ENCODE measurements at places on chromosomes 11 and 22. TPM values are rescaled to one million over a fixed set of nuclear protein-coding genes. Genes with fewer than 3 reads are reported as not detected.

OR1S1 gene
- total RNA-seq = not detected

SNX19 gene
- 29.5 TPM for total RNA-seq

DGCR6 gene
- total RNA-seq = 0.28 TPM

SLC22A9 gene
- not detected for total RNA-seq

INTS4 gene
- 55.4 TPM for total RNA-seq

KCTD21 gene
- total RNA-seq = 9.0 TPM

JAML gene
- total RNA-seq = 168 TPM

TMA7B gene
- 1.1 TPM for total RNA-seq

RASD2 gene
- total RNA-seq = 0.09 TPM

OR52N4 gene
- 0.70 TPM for total RNA-seq

ABCC8 gene
- not detected for total RNA-seq

CCDC73 gene
- total RNA-seq = not detected

SIPA1 gene
- 202 TPM for total RNA-seq

CACNA1I gene
- total RNA-seq = 0.39 TPM

RFPL3 gene
- not detected for total RNA-seq

OR51B5 gene
- not detected for total RNA-seq

SCUBE2 gene
- total RNA-seq = not detected

OR56A1 gene
- not detected for total RNA-seq

TEX12 gene
- 0.32 TPM for total RNA-seq

GSTT2B gene
- total RNA-seq = not detected

KCNK4 gene
- not detected for total RNA-seq

PAAF1 gene
- 34.2 TPM for total RNA-seq

DLG2 gene
- 2.1 TPM for total RNA-seq

SYTL2 gene
- 5.2 TPM for total RNA-seq

ARHGAP8 gene
- 3.4 TPM for total RNA-seq

FUT4 gene
- total RNA-seq = 4.4 TPM

C22orf42 gene
- total RNA-seq = not detected

LMO2 gene
- not detected for total RNA-seq

BIK gene
- total RNA-seq = 1.4 TPM

RIN1 gene
- 1.6 TPM for total RNA-seq

Data from activated CD4-positive, alpha-beta T cell treated with anti-CD3 and anti-CD28 coated beads for 36 hours (primary cell).